HCT116 (cell line): ENCODE measurements at places on chromosomes 11 and 22.
A peak's percentile ranks its signal among the peaks of the same experiment; 100 is the strongest.

DNA sequence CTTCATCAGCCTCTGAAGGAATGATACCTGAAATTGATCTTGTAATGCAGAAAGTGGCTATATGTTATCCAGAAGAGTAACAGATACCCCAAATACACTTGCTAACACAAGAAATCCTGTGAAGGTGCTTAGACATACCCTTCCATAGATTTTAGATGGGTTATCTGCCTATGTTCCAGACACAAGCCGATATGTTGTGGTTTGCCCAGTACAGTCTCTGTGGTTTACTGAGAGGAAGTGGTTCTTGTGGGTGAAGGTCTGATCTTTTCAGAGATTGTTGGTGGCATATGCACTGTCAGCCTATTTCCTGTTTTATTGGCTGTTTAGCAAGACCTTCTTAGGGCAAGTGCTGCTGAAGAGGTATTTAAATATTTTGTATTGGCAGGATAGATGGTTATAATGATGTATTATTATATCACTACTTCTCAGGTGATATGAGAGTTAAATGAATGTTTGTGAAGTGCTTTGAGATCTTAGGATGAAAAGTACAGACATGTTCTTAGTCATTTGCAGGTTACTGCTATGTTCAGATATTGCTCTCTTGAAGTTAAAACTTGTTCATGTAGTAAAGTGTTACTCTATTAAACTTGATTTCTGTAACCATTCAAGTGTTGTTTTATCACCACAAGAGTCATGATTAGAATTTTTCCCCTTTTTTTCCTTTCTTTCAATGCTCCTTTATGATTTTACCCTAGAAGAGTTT, 8.2 kb downstream of the ARHGEF12 start:
- H3K27ac ChIP-seq = 0 out of 2 replicates have a peak overlapping the region, but pooled peaks have one; percentile 9
- peak; percentile 38 for DNase-seq
- no peaks in the 10 kb centered on the region for H3K36me3 ChIP-seq
- H3K4me1 ChIP-seq = peaks cover 59% of the 10 kb centered on the region
- H3K4me3 ChIP-seq = no peak overlapping the region; the same call in 1 of the 2 replicates

DNA sequence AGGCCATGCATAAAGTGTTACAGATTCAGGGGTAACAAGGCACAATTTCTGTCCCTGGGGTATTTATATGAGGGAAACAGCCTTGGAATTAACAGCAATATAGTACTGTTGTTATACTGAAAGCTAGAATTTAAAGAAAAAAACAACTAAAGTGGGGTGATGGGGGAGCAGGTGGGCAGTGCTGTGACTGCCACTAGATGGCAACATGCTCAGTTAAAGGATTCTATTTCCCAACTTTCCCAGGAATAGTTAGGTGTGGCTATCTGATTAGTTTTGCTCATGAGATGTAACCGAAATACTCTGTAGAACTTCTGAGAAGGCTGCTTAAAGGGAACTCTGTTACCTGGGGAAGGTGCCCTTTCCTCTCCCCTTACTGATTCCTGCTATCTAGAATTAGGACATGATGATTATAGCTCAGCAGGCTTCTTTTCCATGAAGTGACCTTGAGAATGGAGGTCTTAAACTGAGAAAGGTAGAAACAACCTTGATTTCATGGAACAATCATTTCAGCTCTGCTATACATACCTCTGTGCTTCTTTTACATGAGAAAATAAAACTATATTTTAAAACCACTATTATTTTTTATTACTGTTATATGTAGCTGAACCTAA, 102.6 kb downstream of the RELT start:
- H3K4me1 ChIP-seq = peaks cover 9% of the 10 kb centered on the region
- H3K27me3 ChIP-seq = no peaks in the 10 kb centered on the region
- H3K36me3 ChIP-seq = no peaks in the 10 kb centered on the region
- peak; percentile 26 for DNase-seq
- no peak overlapping the region for H3K27ac ChIP-seq

- peak overlapping the region; percentile 43 for H3K27ac ChIP-seq
- peak overlapping the region; percentile 26; the same call in 1 of the 2 replicates for H3K4me3 ChIP-seq
- H3K4me1 ChIP-seq = peaks cover 36% of the 10 kb centered on the region
- no peaks in the 10 kb centered on the region for H3K36me3 ChIP-seq
Measured at GRCh38 chr11:120547811-120548681, 36.5 kb downstream of the GRIK4 start.

- no peak overlapping the region for H3K4me3 ChIP-seq
- H3K4me1 ChIP-seq = peaks cover 2% of the 10 kb centered on the region; the same call in 1 of the 2 replicates
- no peak for DNase-seq
- no peaks in the 10 kb centered on the region for H3K36me3 ChIP-seq
Measured at GRCh38 chr22:45444168-45444567, 30.7 kb downstream of the RIBC2 start.

DNA sequence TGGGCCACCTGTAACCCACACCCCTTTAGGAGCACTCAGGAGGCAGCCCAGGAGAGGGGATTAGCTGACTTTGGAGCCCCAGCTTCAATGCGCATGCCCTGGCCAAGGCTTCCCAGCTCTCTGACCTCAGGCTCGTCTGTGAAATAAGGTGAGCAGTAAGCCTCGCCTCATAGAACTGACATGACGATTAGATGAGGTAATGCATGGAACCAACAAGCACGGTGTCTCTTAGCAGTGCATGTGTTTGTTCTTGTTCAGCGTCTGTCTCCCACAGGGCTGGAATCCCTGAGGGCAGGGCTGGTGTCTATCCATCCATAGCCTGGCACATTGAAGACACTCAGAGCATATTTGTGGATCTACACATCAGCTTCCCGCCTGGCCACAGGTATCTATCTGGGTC, 415.4 kb downstream of the MN1 start:
- no peaks in the 10 kb centered on the region for H3K36me3 ChIP-seq
- no peak overlapping the region for H3K27ac ChIP-seq
- no peak overlapping the region for H3K4me3 ChIP-seq
- peaks cover 61% of the 10 kb centered on the region for H3K27me3 ChIP-seq
- no peak for DNase-seq

DNA sequence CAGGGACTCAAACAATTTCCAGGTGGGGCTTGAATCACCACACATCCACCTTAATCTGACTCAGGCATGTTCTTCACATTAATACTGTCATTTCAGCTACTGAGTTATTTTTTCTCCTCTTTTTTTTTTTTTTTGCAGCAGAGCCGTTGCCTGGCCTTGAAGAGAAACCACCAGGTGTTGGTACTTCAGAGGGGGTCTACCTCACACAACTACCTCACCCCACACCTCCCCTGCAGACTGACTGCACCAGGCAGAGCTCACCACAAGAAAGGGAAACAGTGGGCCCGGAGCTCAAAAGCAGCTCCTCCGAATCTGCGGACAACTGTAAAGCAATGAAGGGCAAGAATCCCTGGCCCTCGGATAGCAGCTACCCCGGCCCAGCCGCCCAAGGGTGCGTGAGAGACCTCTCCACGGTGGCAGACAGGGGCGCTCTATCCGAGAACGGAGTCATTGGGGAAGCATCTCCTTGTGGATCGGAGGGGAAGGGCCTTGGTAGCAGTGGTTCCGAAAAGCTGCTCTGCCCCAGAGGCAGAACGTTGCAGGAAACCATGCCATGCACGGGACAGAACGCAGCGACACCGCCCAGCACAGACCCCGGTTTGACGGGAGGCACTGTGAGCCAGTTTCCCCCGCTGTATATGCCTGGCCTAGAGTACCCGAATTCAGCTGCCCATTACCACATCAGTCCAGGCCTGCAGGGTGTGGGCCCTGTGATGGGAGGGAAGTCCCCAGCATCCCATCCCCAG, 15.1 kb upstream of the SLC25A18 start:
- no peak overlapping the region for H3K27ac ChIP-seq
- no peak overlapping the region for H3K4me3 ChIP-seq
- no peaks in the 10 kb centered on the region for H3K27me3 ChIP-seq
- no peaks in the 10 kb centered on the region for H3K4me1 ChIP-seq

DNA sequence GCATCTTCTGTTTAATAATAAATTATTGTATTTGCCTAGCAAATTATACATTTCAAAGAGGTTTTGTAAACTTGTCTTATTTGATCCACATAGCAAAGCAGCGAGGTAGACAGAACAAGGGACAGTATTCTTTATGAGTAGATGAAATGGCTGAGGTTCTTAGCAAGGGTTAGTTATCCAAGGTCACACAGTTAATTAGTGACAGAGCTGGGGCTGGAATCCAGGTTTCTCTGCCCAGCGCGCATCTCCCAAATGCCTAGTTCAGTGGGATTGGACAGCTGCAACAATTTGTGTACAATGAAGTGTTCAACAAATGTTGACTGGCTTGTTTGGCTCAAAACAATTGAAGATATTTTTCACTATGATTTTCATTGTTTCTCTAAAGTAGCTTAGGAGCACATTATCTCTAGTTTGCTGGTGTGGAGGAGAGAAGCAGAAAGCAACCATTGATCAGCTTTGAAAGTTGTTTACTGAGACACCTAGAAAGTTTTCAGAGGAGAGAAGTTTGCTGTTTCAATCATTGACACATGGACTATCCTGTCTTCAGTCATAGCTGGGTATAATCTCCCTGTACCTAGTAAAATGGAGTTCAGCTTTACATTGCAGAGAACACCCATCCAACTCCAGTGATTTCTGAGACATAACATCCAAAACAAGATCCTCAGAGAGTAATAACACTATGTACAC, 270.6 kb downstream of the FAT3 start:
- H3K4me3 ChIP-seq = no peak overlapping the region
- no peaks in the 10 kb centered on the region for H3K36me3 ChIP-seq
- no peaks in the 10 kb centered on the region for H3K4me1 ChIP-seq
- DNase-seq = no peak
- no peak overlapping the region for H3K27ac ChIP-seq

- no peak overlapping the region for H3K4me3 ChIP-seq
- H3K36me3 ChIP-seq = no peaks in the 10 kb centered on the region
- H3K27ac ChIP-seq = peak overlapping the region; percentile 65; the same call in 1 of the 2 replicates
- no peak for DNase-seq
- no peaks in the 10 kb centered on the region for H3K27me3 ChIP-seq
Measured at GRCh38 chr11:10622108-10622507, 53.6 kb upstream of the LYVE1 start.

- no peaks in the 10 kb centered on the region for H3K36me3 ChIP-seq
- H3K4me1 ChIP-seq = peaks cover 22% of the 10 kb centered on the region
- DNase-seq = no peak
- no peak overlapping the region for H3K27ac ChIP-seq
- H3K4me3 ChIP-seq = peak overlapping the region; percentile 72
Measured at GRCh38 chr11:35945137-35945518, 1.3 kb downstream of the LDLRAD3 start.

- no peak overlapping the region for H3K27ac ChIP-seq
- H3K36me3 ChIP-seq = no peaks in the 10 kb centered on the region
- no peaks in the 10 kb centered on the region for H3K4me1 ChIP-seq
- DNase-seq = no peak
Measured at GRCh38 chr11:39772525-39773137, 1686.8 kb downstream of the LRRC4C start.

DNA sequence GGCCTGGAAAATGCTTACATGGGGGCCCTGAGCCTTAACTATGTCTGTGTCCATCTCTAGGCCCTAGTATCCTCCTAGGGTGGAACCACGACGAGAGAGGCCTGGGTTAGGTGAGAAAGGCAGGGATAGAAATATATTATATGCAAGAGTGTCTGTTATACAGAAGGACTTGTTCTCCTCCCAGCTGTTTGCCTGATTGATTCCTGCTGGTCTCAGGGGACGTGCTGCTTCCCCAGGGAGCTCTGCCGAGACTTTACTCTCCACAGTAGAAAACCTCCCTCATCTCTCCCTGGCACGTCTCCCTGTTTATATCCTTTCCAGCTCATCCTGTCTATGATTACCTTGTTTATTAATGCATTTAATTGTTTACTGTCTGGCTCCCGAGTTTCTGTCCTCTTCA, 132.6 kb downstream of the MIAT start:
- DNase-seq = no peak
- no peak overlapping the region for H3K27ac ChIP-seq
- H3K4me1 ChIP-seq = no peaks in the 10 kb centered on the region
- H3K36me3 ChIP-seq = no peaks in the 10 kb centered on the region

- H3K4me3 ChIP-seq = no peak overlapping the region
- H3K27ac ChIP-seq = no peak overlapping the region
- H3K4me1 ChIP-seq = no peaks in the 10 kb centered on the region
- no peaks in the 10 kb centered on the region for H3K27me3 ChIP-seq
Measured at GRCh38 chr11:131253142-131253655, 117.2 kb upstream of the NTM start.

- peak overlapping the region; percentile 25 for H3K4me3 ChIP-seq
- H3K36me3 ChIP-seq = peaks cover 16% of the 10 kb centered on the region
- peak overlapping the region; percentile 52 for H3K27ac ChIP-seq
- no peaks in the 10 kb centered on the region for H3K27me3 ChIP-seq
Measured at GRCh38 chr11:102177974-102178631, 67.9 kb downstream of the YAP1 start.

GRCh38 chr11:124725719-124726105, 14.0 kb upstream of the NRGN start:
- no peaks in the 10 kb centered on the region for H3K4me1 ChIP-seq
- no peak for DNase-seq
- no peak overlapping the region for H3K4me3 ChIP-seq
- no peaks in the 10 kb centered on the region for H3K36me3 ChIP-seq

DNA sequence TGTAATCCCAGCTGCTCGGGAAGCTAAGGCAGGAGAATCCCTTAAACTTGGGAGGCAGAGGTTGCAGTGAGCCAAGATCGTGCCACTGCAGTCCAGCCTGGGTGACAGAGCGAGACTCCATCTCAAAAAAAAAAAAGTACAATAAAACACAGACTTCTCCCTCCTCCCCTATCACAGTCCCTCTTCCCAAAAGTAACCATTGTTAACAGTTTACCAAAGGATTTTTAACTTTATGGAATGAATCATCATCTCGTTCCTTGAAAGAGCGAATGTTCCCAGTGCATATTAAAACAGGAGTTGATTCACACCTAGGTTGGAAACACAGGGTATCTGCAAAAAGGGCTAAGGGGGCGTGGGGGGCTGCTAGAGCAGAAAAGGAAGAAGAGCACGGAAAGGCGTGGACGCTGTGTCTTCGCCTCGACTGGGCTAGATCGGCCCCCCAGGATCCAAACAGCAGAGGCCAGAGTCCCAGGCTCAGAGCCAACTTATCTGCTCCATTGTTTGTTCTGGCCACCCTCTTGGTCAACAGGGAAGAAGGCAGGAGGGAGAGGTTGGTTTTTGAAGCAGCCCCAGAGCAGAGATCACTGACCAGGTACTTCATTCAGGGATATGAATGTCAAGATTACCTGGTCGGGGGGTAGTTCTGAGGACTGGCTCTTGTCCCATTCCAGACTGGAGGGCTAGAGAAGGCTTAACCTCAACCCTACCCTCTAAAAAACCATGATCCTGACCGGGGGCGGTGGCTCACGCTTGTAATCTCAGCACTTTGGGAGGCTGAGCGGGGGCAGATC, 2.1 kb upstream of the AHNAK start:
- DNase-seq = no peak
- no peaks in the 10 kb centered on the region for H3K27me3 ChIP-seq
- no peak overlapping the region for H3K4me3 ChIP-seq
- no peaks in the 10 kb centered on the region for H3K36me3 ChIP-seq
- peak overlapping the region; percentile 9; the same call in 1 of the 2 replicates for H3K27ac ChIP-seq
- peaks cover 47% of the 10 kb centered on the region for H3K4me1 ChIP-seq

DNA sequence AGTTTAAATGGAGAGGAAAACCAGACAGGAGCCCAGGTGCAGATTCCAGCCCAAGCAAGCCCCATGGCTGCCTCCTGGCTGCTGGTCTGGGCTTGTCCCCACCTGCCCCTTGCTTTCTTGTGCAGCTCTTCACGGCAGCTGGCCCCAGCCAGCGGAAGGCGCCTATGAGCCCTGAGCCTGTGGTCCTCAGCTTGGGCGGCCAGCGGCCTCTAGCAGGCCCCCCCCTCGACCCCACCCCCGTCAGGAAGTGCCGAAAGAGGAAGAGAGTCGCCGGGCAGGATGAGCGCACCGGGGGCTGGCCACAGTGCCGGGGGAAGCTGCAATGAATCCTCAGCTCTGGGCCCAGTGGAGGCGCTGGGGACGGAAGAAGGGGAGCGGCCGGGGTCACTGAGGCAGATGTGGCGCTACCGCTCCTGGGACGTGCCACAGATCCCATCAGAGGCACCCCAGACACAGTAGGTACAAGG, 2.1 kb upstream of the DGKZ start:
- H3K4me1 ChIP-seq = peaks cover 22% of the 10 kb centered on the region
- no peaks in the 10 kb centered on the region for H3K36me3 ChIP-seq
- H3K27ac ChIP-seq = no peak overlapping the region
- no peaks in the 10 kb centered on the region for H3K27me3 ChIP-seq
- no peak overlapping the region for H3K4me3 ChIP-seq
